ENCODE measurements at places on chromosomes 7 and 10.

- peak; percentile 23 for DNase-seq
Measured at GRCh38 chr7:51067757-51068156, 248.9 kb downstream of the COBL start.

- DNase-seq = no peak
Measured at GRCh38 chr10:84291384-84291783, 37.0 kb upstream of the CCSER2 start.

- no peak for DNase-seq
Measured at GRCh38 chr10:33335801-33336581, 1.5 kb upstream of the NRP1 start.

DNA sequence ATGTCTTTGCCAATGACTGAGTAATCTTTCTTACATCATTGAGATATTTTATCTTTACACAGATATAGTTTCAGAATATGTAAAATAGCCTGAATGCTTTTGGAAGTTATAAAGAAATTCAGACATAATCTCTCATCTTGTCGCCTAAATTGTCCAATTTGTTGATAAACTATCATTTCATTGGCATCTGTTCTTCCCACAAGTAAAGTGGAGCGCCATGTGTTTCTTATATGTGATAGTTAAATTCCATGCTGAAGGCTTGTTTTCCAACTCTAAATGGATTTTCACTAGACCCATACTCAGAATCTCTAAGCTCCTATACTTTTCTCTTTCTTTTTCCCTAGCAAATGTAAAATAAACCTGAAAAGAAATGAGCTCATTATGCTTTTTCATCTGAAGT, 640.1 kb upstream of the MBL2 start:
- DNase-seq = no peak

Measured in effector CD4-positive, alpha-beta T cell (primary cell).